ENCODE measurements at places on chromosomes 11 and 22. TPM values are rescaled to one million over a fixed set of nuclear protein-coding genes. Genes with fewer than 3 reads are reported as not detected.

The DNAJB7 gene
- total RNA-seq, result not detected

DNA sequence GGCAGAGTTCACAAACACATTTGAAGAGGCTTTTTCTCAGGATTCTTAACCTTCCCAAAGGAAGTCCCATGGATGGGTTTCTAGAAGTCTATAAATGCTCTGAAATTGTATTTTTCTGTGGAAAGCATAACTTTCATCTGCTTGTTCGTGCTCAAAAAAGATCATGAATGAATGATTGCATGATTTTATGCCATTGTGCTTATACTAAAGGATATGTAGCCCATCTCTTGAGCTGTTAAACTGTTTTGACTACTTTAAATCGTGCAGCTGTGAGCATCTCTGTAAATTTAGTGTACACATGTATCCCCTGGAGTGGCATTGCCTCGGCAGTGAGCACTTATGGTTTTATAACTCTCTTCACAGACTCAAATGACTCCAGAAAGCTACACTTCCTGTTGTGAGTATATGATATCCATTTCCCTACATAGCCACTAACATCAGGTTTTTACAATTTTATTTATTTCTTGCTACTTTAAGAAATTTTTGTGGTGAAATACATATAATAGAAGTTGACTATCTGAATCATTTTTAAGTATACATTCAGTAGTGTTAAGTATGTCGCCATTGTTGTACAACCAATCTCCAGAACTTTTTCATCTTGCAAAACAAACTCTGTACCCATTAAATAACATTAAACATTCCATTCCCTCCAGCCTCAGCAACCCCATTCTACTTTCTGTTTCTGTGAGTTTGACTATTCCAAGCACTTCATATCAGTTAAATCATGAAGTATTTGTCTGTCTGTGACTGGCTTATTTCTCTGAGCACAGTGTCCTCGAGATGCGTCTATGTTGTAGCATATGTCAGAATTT is 8.0 kb downstream of the NEAT1 start:
- no peak for DNase-seq

DNA sequence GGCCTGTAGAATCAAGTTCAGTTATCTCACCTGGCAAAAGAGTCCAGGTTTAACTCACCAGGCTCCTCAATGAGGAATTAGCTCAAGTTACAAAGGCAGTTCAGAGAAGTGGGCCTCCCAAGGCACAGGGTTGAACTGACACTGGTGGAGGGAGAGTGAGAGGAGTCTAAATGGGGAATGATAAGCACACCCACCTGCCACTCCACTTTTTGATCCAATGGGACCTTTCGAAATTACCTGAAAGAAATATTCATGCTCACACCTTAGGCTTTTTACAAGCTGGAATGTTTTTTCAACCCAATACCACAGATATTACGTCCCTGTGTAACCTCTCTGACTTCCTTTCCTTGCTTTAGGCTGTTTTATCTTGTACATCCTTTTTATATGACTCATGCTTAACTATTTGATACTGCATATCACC is 642.7 kb upstream of the TENM4 start:
- DNase-seq, result no peak

The ELMOD1 gene
- total RNA-seq, result 3.9 TPM
